ENCODE measurements at places on chromosomes 16 and 17.

DNA sequence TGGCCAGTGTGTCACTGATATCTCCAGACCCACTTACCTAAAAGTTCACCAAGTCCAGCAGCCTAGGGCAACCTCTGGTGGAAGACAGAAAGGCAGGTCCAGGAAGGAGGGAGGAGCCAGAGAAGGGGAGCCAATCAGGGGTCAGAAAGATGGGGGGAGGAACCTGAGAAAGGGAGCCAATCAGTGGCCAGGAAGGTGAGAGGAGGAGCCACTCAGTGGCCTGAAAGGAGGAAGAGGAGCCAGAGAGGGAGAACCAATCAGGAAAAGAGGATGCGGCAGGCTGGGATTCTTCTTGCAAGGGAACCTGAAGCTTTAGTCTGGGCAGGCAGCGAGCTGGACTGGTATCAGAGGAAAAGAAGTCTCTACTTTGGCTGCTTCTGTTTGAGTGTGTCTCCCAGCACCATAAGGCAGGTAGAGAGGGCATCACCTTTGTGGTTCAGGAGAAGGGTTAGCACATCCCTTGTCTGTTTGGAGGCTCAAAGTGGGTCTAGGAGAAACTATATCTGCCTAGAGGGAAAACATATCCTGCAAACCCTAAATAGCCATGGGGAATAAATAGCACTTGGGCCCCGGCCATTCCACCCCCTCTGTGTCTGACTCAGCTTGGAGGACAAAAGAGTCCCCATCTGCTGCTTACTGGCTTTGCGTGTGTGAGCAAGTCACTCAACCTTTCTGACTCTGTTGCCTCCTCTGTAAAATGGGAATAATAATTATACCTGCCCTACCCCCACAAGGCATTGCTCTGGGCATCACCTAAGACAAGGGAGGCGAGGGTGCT is 43.4 kb upstream of the CRHR1 start:
- DNase-seq, result peak; percentile 88

DNA sequence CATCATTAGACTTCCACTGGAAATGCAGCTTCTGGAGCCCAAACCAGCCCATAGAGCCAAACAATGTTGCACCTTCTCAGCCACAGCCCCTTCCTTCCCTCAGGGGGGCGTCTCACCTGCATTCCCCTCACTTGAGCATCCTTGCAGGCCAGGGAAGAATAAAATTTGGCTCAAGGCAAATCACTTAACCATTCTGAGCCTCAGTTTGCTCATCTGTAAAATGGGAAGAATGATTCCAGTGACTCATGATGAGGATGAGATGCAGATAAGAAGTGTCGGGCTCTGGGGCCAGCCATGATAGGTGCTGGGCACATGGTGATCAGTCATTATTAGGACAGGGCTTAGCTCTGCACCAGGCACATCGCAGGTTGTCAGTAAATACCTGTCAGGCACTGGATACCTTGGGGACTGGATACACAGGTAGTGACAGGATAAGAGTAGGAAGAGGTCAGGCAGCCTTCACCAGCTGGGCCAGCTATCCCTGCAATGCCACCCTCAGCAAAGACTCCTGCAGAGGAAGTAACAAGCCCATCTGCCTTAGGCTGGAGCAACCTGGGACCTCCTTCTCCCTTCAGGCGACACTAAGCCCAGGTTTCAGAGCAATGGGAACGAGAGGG is 208.0 kb upstream of the TNRC6C start:
- DNase-seq, result no peak

DNA sequence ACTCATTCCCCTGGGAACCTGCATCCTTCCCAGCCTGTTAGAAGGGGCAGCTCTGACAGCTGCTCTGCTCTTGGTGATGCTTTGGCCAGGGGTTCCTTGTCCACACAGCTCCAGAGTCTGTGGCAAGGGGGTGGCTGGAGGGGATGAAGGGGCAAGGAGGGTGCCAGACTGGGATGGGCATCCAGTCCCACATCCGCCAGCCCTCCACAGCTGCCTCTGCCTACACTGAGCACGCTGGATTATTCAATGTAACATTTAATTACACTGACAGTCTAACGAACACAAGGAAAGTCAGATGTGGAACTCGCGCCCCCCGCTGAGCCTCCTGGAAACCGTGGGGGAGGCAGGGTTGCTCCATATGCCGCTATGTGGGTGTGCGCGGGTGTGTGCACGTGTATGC is 101.1 kb downstream of the C16orf78 start:
- DNase-seq, result no peak

- DNase-seq, result no peak
Measured at GRCh38 chr16:25217112-25217511, 365 bp downstream of the AQP8 start.

DNA sequence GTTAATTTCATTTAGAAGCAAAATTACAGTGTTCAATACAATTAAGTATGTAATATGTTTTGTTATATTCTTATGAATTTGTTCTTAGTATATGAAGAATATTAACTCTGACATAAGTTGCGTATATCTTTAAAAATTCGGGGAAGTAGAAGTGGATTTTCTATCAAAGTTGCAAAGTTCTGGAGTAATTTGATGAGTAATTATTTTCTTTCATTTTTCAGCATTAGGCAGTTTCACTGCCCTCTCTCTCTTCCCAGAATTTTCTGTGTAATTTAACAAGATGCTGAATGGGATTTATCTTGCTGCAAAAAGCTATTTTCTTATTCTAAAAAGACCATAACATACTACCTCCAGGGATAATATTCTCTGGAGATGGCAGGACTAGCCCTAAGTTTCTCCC is 8.9 kb upstream of the CCL18 start:
- no peak for DNase-seq

- DNase-seq, result no peak
Measured at GRCh38 chr16:84820305-84820684, 510 bp downstream of the CRISPLD2 start.

DNA sequence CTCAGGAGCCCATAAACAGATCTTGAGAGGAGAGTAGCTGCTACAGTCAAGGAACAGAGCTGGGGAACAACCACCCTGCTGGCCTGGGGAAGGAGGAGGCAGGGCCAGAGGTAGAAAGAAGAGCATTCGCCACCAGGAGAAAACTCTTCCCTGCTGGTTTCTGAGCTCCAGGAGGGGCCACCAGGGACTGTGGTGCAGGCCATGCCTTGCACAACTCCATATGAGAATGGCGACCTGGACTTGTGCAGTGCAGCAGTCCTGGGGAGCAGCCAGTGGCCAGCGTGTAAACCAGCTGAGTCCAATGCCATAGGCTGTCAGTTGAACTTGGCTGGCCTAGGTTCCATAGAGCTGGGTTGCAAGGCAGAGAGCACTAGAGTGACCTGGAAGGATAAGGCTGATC is 11.6 kb downstream of the SLC13A2 start:
- DNase-seq, result no peak

- DNase-seq, result no peak
Measured at GRCh38 chr17:78601577-78602190, 24.5 kb upstream of the DNAH17 start.

DNA sequence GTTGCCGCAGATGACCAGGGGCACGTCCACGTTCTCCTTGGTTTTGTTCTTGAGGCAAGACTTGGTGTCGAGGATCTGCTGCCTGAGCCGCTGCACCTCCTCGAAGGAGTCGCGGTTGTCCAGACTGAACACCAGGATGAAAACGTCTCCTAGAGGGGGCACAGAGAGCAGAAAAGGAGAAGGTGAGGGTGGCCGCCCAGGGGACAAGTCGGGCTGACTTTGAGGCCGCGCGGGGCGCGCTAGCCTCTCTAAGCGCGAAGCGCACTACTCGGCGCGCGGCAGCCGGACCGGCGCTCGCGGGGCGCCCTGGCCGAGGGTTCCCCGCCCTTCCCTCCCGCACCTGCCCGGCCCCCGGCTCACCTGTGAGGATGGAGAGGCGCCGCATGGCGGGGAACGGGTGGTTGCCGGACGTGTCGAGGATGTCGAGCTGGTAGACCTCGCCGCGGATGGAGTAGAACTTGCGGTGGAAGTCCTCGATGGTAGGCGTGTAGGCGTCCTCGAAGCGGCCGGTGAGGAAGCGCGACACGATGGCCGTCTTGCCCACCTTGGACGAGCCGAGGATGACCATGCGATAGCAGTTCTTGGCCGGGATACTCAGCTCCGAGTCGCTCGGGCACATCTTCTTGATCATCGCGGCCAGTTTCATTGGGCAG is 533 bp downstream of the RASD1 start:
- DNase-seq, result no peak

DNA sequence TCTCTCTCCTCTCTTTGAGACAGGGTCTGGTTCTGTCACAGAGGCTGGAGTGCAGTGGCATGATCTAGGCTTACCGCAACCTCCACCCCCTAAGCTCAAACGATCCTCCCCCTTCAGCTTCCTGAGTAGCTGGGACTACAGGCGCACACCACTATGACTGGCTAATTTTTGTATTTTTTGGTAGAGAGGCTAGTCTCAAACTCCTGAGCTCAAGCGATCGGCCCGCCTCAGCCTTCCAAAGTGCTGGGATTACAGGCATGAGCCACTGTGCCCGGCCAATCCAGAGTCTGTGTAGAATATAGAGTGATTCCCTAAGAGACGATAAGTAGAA is 65.8 kb upstream of the RPH3AL start:
- no peak for DNase-seq

GRCh38 chr16:49452578-49452977 is 79.0 kb downstream of the C16orf78 start:
- no peak for DNase-seq

GRCh38 chr17:34178092-34178491 is 77.0 kb upstream of the CCL2 start:
- DNase-seq, result no peak

- DNase-seq, result no peak
Measured at GRCh38 chr16:66457888-66458287, 30.8 kb downstream of the BEAN1 start.

Data from SK-N-SH (cell line).